ENCODE measurements at places on chromosomes 7 and 10.

- DNase-seq, result no peak
Observed at GRCh38 chr10:72126872-72127232, 38.5 kb upstream of the SPOCK2 start.

- no peak for DNase-seq
Observed at GRCh38 chr7:20816372-20816959, 29.8 kb upstream of the SP8 start.

GRCh38 chr7:96728139-96728538 is 18.5 kb upstream of the SEM1 start:
- no peak for DNase-seq

DNA sequence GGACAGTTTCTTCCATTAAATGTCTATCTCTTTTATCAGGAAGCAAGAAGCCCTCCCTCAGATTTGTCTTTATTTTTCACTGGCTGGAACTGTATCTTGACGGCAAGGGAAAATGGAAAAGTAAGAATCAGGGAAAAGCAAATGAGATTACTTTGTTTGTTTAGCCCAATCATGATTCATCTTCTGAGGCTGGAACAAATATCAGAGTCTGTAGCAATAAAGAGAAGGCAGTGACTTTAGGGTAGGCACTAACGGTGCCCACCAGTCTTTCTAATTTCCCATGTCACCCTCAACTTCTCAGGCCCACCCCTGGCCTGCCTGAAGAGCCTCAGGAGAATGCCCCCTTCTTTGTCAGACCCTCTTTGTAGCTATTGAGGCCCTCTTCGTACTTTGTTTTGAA is 36.3 kb upstream of the GOLGA7B start:
- no peak for DNase-seq

- DNase-seq, result no peak
Observed at GRCh38 chr7:91784469-91784868, 96.0 kb downstream of the MTERF1 start.

DNA sequence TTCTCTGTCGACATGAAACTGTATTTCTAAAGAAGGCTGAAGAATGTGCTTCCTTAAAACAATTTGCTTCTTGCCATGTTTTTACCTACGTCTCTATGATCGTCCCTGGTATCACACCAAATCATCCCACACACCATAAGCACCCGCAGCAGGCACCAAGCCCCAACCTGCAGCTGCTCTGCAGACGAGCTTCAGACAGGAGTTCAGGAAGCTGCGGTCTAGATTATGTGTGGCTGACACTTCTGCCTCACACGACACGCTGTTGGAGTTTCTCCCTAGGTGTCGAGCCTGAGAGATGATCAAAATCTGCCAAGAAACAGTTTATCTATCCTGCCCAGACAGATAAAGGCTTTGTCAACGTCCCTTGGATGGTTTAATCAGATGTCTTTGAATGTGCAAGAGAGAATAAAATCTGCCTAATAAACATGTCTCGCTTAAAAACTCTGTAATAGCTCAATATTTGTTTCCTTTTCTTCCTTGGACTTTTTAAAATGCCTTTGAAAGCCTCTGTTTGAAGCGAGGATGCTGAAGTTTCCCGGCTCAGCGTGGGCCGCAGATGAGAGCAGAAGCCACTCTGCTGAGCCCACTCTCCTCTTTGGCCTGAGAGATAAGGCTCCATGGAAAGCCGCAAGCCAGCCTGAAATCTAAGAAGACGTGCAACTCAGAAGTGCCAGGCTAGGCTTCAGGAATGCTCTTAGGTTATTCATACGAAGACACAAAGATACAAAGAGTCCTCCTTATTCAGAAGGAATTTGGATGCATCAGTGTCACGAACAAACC is 158.3 kb upstream of the PFKP start:
- DNase-seq, result no peak

GRCh38 chr7:1403638-1404459 is 55.4 kb downstream of the MICALL2 start:
- DNase-seq, result peak; percentile 54

DNA sequence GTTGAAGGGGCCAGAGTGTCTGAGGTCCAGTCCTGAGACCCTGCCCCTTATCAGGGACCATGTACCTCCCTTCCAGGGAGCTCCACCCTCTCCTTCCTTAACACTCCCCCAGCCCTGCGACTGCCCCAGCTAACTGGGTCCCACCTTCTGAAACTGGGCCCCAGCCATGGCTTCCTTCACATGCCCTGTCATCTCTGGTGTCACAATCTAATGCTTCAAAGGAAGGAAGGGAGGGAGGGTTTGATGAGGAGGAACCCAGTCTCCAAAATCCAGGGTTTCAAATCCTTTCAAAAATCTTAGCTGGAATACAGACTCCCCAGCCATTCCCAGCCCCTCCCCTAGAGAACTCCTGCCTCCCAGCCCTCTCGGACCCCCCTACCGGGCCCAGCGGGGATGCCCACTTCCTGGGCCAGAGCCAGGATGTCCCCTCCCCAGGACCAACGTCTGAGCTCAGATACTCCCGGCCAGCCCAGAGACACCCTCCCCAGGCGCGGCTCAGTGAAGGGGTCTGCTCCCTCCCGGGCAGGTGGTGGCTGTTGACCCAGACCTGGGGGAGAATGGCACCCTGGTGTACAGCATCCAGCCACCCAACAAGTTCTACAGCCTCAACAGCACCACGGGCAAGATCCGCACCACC is 18.0 kb downstream of the C10orf105 start:
- DNase-seq, result no peak

DNA sequence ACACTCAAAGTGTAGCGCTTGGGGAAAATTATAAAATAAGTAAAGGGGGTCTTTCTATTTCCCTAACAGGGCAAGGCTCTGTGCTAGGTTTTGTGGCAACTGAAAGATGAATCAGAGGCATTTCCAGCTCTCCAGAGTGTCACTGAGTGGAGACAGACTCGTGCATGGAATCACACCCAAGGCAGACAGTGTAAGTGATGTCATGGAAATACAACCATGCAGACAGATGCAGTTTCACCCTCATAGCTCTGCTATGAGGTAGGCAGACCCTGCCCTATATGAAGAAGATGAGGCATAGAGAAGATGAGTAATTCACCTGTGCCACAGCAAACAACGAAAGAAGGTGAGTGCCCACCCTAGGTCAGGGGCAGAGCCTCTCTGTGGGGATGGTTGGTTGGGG is 57.2 kb upstream of the PITRM1 start:
- no peak for DNase-seq

- peak; percentile 59 for DNase-seq
Observed at GRCh38 chr10:60572511-60573194, 183.0 kb upstream of the ANK3 start.

- DNase-seq, result peak; percentile 16
Observed at GRCh38 chr7:115679976-115680375, 350.6 kb downstream of the TFEC start.

GRCh38 chr7:91181949-91182348 is 82.3 kb upstream of the FZD1 start:
- no peak for DNase-seq

DNA sequence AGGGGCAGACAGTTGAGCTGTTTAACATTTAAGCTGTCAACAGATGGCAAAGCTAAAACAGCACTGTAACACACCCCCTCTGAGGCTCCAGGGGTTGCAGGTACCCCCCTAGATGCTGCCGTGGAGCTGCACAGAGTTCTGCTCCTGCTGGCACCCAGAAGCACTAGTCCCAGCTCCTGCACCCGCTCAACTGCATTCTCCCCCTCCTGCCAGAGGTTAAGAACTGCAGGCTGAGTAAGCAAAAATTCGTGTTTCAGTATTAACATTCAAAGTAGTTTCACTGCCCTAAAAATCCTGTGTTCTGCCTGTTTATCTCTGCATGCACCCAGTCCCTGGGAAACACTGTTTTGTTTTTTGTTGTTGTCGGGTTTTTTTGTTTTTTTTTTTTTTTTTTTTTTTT is 790.8 kb upstream of the KCND2 start:
- peak; percentile 32 for DNase-seq

GRCh38 chr7:97015279-97015678 is 9.4 kb downstream of the DLX5 start:
- DNase-seq, result no peak

DNA sequence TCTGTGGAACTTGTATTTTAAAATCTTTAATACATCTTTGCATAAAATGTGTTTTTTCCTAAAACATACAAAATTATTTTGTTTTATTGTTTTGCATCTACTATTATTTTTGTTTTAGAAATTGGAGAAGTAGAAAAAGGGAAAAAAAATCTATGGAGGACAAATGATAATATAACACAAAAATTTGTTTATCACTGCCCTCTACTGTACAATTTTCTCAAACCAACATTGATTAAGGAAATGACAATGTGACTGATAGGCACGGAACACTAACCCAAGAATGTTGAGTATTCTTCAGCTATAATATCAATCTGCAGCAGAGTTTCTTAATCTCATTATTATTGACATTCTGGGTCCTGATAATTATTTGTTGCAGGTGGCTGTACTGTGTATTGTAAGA is 9.5 kb upstream of the ING3 start:
- DNase-seq, result no peak

DNA sequence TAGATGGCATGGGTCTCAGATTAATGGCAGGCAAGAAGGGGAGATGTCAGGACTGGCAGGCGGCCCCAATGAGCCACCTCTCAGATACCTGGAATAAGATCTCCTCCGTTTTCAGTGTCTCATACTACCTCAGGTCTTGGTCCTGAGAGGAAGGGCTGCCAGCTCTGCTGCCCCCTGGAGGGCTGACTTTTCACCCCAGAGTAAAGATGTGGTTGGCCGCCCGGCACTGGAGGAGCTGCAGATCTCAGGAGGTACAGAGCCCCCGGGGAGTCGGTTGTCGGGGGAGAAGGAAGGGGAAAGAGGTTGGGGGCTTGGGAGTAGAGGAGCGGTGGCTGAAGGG is 642 bp upstream of the COL13A1 start:
- DNase-seq, result peak; percentile 78

- DNase-seq, result no peak
Observed at GRCh38 chr10:24731942-24732341, 8.3 kb upstream of the ARHGAP21 start.

DNA sequence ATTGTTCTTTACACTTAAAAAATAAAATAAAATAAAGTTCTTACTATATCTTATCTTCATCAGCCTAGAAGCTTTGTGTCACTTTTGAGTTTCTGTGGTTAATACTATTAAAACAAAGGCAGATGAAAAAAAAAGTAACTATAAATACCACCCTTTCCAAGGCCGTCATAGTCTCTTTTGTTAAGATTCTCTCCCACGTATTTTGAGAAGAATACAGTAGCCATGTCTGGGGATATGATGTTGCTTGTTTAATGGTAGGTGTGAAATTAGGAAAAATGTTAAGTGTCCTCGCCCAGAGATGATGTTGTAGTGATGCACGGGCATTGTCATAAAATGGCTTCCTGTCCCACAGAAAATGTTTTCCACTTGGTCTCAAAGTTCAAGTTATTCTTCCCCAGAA is 223.9 kb downstream of the NEBL start:
- no peak for DNase-seq

DNA sequence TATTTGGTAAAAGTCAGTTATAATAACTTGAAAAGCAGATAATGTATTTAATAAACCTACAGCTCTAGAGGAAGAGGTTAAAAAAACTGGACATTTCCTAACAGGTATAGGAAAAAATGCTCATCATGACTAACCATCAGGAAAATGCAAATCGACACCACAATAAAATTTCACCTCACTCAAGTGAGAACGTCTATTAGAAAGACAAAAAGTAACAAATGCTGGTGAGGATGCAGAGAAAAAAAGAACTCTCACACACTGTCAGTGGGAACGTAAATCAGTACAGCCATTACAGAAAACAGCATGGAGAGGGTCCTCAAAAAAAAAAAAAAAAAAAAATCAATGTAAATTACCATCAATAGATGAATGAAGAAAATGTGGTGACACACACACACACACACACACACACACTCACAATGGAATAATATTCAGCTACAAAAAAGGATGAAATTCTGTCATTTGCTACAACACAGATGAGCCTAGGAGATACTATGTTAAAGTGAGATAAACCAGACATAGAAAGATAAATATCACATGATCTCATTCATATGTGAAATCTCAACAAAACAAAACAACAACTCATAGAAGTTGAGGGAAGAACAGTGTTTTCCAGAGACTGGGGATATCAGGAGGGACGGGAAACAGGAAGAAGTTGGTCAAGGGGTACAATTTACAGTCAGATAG is 20.1 kb downstream of the EPC1 start:
- no peak for DNase-seq

GRCh38 chr7:13717031-13717430 is 272.4 kb downstream of the ETV1 start:
- no peak for DNase-seq

GRCh38 chr10:13221572-13221971 is 12.6 kb downstream of the UCMA start:
- no peak for DNase-seq

GRCh38 chr7:117982071-117983055 is 109.1 kb upstream of the CTTNBP2 start:
- no peak for DNase-seq

- no peak for DNase-seq
Observed at GRCh38 chr10:15632456-15633091, 87.1 kb downstream of the ITGA8 start.

DNA sequence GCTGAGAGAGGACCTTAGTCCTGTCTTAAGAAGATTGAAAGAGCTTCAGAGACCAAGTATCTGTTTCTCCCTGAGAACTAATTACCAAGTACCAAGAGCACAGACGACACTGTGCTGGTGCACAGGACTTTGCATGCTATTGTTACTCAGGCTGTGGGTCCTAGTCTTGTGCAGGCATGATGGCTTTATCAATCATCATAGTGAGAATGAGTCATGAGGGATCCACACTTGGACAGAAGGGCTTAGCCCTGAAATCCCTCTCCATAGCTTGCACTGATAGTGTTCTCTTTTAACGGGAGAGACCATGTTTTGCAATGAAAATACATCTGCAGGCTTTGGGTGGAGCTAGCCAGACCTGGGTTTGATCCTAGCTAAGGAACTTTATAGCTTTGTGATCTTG is 93.3 kb downstream of the SORCS3 start:
- DNase-seq, result no peak

GRCh38 chr7:13742811-13743210 is 246.7 kb downstream of the ETV1 start:
- DNase-seq, result peak; percentile 21

DNA sequence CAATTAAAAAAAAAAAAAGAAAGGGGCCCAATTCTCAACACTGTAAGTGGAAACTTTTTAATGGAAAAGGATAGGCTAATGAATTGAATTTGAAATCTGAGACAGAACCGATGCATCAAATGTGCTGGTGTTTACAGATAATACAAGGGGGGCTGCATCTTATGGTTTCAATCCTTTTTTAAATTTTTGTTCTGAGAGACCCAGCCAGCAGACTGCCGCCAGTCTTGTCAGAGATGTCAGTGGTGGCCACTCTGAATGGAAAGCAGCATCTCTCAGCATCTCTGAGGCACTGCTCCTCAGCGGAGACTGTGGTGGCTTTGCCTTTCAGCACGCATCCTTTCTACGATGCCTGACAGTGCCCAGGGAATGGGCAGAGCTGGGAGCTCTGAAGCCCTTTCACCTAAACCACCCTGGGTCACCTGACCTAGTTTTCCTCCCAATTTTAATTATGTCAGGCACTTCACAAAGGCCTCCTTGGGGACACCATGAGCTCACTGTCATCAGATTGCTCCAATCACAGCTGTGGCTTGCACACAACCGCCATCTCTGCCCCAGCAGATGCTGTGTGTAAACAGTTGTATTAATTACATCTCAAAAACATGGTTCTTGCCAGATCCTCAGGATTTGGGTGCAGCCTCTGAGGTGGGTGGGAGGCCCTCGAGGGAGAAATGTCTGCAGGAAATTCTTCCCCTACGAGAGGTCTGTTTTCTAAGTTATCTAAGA is 81.2 kb downstream of the EGFR start:
- no peak for DNase-seq

Data from nephron progenitor cell (in vitro differentiated cells).